CD4-positive, CD25-positive, alpha-beta regulatory T cell (primary cell): ENCODE measurements at places on chromosomes 3 and 15.
A peak's percentile ranks its signal among the peaks of the same experiment; 100 is the strongest.

GRCh38 chr15:76196269-76197231, 114.7 kb downstream of the ETFA start:
- DNase-seq = peak; percentile 70

GRCh38 chr15:40252438-40253166, 13.7 kb downstream of the PAK6 start:
- peak; percentile 25 for DNase-seq

GRCh38 chr3:63864008-63864964, 619 bp downstream of the ATXN7 start:
- peak; percentile 58 for DNase-seq

- DNase-seq = no peak
Observed at GRCh38 chr3:150275941-150276340, 132.2 kb upstream of the TSC22D2 start.

DNA sequence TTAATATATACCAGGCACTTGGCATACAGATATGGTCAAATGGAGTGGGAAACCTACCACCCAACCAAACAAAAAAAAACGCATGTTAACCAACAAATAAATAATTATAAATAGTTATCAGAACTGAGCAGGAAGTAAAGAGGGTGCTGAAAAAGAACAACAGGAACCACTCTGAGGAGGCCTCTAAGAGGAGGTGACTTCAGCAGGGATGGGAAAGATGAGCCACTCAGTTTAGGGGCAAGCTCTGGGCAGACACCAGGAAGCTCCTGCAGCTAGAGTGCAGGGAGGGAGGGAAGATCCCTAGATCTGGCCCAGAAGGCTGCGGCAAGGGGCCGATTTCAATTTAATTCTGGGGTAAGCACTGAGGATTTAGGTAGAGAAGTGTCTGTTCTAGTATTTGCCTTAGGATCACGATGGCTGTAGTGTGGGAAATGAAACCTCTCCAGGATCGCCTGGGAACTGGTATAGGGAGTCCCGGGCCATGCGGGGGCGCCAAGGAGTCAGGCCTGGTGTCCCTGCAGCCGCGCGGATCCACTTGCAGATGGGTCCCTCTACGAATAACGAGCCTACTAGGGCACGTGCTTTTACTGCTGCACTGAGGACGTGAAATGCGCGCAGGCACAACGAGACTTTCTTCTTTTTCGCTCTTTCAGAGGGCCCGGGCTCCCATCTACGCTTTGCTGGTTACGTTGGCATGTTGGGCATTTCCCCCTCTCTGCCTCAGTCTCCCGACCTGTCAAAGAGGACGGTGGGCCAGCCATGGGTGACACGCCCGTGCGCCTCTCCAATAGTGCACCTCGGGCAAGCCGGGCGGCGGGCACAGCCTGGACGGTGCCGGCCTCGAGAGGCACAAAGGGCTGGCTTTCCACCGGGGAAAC, 1.5 kb upstream of the LIMD1 start:
- peak; percentile 44 for DNase-seq

- DNase-seq = no peak
Observed at GRCh38 chr3:193710286-193711165, 117.5 kb downstream of the OPA1 start.

- DNase-seq = no peak
Observed at GRCh38 chr3:127722091-127722784, 49.5 kb downstream of the ABTB1 start.
